ENCODE measurements at places on chromosomes 1 and 21. TPM values are rescaled to one million over a fixed set of nuclear protein-coding genes. Genes with fewer than 3 reads are reported as not detected.

- H3K4me3 ChIP-seq, result no peak overlapping the region
- H3K36me3 ChIP-seq, result no peaks in the 10 kb centered on the region
- no peaks in the 10 kb centered on the region for H3K4me1 ChIP-seq
- no peak overlapping the region for H3K27ac ChIP-seq
- peaks cover 3% of the 10 kb centered on the region for H3K27me3 ChIP-seq
Observed at GRCh38 chr1:28796352-28797211, 15.4 kb upstream of the OPRD1 start.

GRCh38 chr21:26845066-26845758, at the start of gene ADAMTS1:
TSS of gene ADAMTS1 (minus strand) at chr21:26845409. CDS start at chr21:26844954, 455 bp downstream.
- peaks cover 85% of the 10 kb centered on the region for H3K27me3 ChIP-seq
- peak; percentile 18 for DNase-seq
- H3K4me1 ChIP-seq, result peaks cover 27% of the 10 kb centered on the region
- H3K4me3 ChIP-seq, result peak within 1 kb of the TSS; percentile 73
- no peak within 1 kb of the TSS for H3K27ac ChIP-seq

DNA sequence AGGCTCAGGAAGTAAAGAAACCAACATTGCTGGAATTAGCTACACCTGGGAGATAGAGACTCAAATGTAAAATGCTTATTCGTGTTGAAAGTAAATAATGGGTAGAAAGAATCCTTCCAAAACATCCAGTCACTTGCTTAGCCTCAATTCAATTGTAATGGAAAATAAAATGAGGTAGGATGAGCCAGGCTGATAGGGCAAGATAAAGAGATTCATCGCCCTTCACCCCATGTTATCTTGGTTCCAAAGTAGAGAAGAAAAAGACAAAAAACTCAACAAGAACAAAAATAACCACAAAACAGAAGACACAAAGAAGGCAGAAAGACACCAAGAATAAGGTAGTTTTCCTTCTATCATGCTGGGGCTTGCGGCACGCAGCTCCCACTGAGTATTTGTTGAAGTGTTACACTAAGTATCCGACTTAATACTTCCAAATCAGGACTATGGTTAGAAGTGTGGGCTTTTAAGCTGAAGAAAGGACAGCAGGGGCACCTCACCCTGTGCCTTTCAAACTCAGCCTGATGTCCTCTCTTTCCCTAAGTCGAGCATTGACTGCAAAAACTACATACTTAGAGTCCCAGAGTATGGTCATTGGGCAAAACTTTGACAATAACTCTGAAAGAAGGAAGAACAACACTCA, 202.1 kb downstream of the VAV3 start:
- H3K36me3 ChIP-seq, result peaks cover 17% of the 10 kb centered on the region
- H3K27me3 ChIP-seq, result no peaks in the 10 kb centered on the region
- no peaks in the 10 kb centered on the region for H3K4me1 ChIP-seq
- no peak overlapping the region for H3K4me3 ChIP-seq

- no peak overlapping the region for H3K27ac ChIP-seq
- DNase-seq, result peak; percentile 14
- H3K4me3 ChIP-seq, result no peak overlapping the region
- H3K4me1 ChIP-seq, result no peaks in the 10 kb centered on the region
- H3K27me3 ChIP-seq, result peaks cover 42% of the 10 kb centered on the region
Observed at GRCh38 chr1:7218210-7218832, 433.1 kb downstream of the CAMTA1 start.

DNA sequence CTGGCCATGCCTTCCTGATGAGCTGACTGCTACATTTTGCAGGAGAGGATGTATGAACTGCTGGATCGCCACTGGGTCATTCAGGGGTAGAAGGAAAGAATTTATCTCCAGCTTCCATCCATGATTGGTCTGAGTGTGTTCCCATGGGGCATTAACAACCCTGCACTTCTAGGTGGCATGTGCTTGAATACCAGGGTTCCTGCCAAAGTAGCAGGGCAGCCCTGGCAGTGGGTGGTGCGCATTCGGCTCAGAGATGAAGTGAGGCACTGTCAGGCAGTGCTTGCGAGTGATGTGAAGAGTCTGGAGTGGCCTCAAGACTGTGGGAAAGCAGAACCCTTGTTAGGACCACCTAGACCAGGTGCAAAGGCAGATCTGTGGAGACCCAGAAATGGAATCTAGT, 294.9 kb downstream of the ASTN1 start:
- no peaks in the 10 kb centered on the region for H3K4me1 ChIP-seq
- no peaks in the 10 kb centered on the region for H3K36me3 ChIP-seq
- peaks cover 11% of the 10 kb centered on the region for H3K27me3 ChIP-seq
- no peak overlapping the region for H3K27ac ChIP-seq

- H3K27ac ChIP-seq, result no peak overlapping the region
- peaks cover 11% of the 10 kb centered on the region for H3K36me3 ChIP-seq
- H3K27me3 ChIP-seq, result no peaks in the 10 kb centered on the region
- H3K4me3 ChIP-seq, result no peak overlapping the region
- DNase-seq, result no peak
- peaks cover 27% of the 10 kb centered on the region for H3K4me1 ChIP-seq
Observed at GRCh38 chr1:15700508-15700907, 16.4 kb downstream of the PLEKHM2 start.

DNA sequence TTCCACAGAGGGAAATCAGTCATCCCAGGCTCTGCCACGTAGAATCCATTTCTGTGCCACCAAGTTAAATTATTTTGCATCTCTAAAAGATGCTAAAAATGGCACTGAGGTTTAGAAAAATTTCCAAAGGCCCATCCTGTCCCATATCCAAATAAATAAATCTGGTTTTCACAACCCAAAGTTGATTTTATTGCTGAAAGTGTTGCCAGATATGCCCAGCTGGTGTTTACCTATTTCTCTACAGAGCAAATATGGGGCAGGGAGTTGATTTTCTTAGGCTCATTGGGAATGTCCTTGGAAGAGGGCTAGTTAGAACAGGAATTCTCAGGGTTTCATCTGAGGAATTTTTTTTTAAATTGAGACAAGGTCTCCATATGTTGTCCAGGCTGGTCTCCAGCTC, 19.0 kb downstream of the MAP1LC3C start:
- no peaks in the 10 kb centered on the region for H3K36me3 ChIP-seq
- H3K27ac ChIP-seq, result no peak overlapping the region
- H3K4me3 ChIP-seq, result no peak overlapping the region
- no peaks in the 10 kb centered on the region for H3K4me1 ChIP-seq
- DNase-seq, result no peak

- no peaks in the 10 kb centered on the region for H3K27me3 ChIP-seq
- peaks cover 38% of the 10 kb centered on the region for H3K36me3 ChIP-seq
- DNase-seq, result no peak
- H3K27ac ChIP-seq, result peak overlapping the region; percentile 4
Observed at GRCh38 chr1:52532731-52533327, 20.1 kb downstream of the TUT4 start.

DNA sequence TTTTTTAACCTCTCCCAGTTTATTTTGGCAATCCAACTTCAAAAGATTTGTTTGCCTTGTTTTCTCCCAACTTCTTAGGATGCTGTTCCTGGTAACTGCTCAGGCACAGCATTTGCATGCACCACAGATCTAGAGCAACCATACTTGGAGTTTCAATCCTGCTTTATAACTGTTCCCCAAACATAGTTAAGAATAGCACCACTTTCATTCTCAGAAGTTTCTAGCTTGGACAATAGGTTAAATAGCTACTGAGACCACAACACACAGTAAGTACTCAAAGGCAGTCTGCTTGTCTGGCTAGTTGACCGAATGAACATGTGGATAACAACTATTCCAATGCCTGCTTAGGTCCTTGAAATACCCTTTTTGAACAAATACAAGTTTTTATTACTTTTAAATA, 76.8 kb downstream of the FOXJ3 start:
- no peak overlapping the region for H3K27ac ChIP-seq
- H3K36me3 ChIP-seq, result peaks cover 47% of the 10 kb centered on the region
- no peaks in the 10 kb centered on the region for H3K27me3 ChIP-seq

GRCh38 chr1:27403065-27403726, 10.8 kb downstream of the GPR3 start:
- peaks cover 6% of the 10 kb centered on the region for H3K36me3 ChIP-seq
- peak overlapping the region; percentile 84 for H3K27ac ChIP-seq
- peaks cover 25% of the 10 kb centered on the region for H3K4me1 ChIP-seq
- peak; percentile 51 for DNase-seq

GRCh38 chr1:37035796-37036666, 1.7 kb upstream of the GRIK3 start:
- H3K36me3 ChIP-seq, result no peaks in the 10 kb centered on the region
- H3K27me3 ChIP-seq, result peaks cover 84% of the 10 kb centered on the region
- H3K27ac ChIP-seq, result no peak overlapping the region
- peaks cover 5% of the 10 kb centered on the region for H3K4me1 ChIP-seq

GRCh38 chr1:230701895-230702768, 11.8 kb downstream of the AGT start:
- H3K36me3 ChIP-seq, result no peaks in the 10 kb centered on the region
- no peak overlapping the region for H3K4me3 ChIP-seq
- no peak overlapping the region for H3K27ac ChIP-seq
- DNase-seq, result no peak

Gene F5
- total RNA-seq, result 40.1 TPM

Gene MPL
- not detected for total RNA-seq

Gene IPP
- 12.7 TPM for total RNA-seq
